ENCODE measurements at places on chromosomes 6 and 20.

DNA sequence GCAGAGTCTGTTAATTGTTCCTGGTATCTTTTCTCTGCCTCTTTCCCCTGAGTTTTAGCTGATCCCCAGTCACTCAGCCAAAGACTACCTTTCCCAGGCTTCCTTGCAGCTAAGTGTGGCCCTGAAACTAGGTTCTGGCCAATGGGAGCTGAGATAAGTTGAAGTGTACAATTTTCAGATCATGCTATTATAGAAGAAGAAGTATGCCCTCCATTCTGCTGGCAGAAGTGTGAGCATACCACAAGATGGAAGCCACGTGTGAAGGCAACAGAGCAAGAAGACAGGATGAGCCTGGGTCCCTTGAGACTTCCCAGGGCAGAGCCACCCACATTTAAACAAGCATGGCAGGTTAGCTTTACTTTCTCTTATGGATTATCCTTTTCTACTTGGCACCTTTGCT, 273.2 kb downstream of the HIVEP2 start:
- DNase-seq, result no peak

DNA sequence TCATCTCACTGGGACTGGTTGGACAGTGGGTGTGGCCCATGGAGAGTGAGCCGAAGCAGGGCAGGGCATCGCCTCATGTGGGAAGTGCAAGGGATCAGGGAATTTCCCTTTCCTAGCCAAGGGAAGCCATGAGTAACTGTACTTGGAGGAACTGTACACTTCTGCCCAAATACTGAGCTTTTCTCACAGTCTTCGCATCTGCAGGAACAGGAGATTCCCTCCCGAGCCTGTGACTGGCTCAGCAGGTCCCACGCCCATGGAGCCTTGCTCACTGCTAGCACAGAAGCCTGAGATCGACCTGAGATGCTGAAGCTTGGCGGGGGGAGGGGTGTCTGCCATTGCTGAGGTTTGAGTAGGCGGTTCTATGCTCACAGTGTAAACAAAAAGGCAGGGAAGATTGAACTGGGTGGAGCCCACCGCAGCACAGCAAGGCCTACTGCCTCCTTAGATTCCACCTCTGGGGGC, 10.4 kb upstream of the CALHM5 start:
- DNase-seq, result no peak

DNA sequence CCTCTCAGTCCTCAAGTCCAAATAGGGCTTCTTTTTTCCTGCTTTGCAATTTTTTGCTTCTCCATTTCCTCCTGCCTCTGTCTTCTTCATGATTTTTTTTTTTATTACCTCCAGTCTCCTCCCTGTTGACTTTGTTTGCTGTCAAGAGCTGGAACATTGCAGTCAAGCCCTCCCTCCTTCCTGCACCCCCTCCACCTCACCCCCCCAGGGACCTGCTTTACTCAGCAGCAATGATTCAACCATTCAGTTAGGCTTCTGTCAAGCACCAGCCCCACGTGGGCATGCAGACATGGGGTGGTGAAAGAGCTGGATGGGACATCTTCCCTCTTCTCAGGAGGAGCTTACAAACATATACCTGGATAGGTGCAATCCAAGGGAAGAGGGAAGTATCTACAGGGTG, 142.4 kb downstream of the LRFN2 start:
- no peak for DNase-seq

- no peak for DNase-seq
These were observed 38.9 kb downstream of the ORC3 start for GRCh38 chr6:87628881-87629280.

GRCh38 chr6:140809694-140810101, 1323.0 kb upstream of the GJE1 start:
- no peak for DNase-seq

DNA sequence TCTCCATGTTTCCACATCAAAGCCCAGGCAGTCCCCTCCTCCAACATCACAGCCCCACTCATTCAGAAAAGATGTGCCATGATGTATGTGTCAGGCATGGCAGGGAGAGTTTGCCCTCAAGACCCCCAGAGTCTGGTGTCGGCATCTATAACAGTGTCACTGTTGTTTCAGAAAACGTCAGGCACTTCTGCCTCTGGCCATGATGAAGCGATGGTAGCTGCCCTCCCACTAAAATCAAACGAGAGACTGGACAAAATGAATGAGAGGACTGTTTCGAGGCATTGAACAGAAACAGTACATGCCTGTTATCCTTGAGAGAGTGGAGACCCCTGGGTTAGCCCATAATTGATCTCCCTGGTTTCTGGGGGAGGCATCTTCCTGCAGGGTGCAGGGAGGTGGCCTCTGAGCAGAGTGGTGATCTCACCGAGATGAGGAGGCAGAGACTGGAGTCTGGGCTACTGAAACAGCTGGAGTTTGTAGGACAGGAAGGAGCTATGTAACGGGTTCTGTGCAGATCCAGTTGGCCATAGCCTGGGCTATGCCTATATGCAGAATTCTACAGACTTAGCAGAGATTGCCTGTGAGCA, 144.5 kb downstream of the SYCP2 start:
- no peak for DNase-seq

DNA sequence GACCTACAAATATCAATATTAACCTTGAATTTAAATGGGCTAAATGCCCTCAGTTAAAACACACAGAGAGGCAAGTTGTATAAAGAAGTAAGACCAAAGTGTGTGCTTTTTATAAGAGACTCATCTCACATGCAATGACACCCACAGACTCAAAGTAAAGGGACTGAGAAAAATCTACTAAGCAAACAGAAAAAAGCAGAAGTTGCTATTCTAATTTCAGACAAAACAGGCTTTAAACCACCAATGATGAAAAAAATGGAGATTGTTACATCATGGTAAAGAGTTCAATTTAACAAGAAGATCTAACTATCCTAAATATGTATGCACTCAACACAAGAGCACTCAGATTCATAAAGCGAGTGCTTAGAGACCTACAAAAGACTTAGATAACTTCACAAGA, 741.9 kb upstream of the MARCKS start:
- no peak for DNase-seq

GRCh38 chr6:127317388-127318128, 25.9 kb downstream of the ECHDC1 start:
- DNase-seq, result no peak

DNA sequence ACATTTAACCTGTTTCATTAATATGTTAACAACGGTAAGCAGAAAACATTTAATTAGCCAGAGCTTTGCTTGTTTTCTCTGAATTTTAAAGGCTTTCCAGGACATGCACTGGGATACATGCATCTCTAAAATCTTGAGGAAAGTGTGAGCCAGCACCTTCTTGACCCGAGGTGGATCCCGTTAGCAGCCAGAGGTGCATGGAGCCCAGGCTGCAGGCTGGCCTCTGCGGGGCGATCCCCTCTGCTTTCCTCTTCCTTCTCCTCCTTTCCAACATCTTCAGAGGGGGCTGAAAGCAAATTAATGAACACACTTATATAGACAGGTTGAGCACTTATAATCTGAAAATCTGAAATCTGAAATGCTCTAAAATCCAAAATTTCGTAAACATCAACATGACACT, 128.7 kb upstream of the CST7 start:
- DNase-seq, result no peak

GRCh38 chr6:373773-374724, 17.5 kb upstream of the IRF4 start:
- DNase-seq, result no peak

GRCh38 chr6:71029555-71029954, 72.7 kb upstream of the B3GAT2 start:
- no peak for DNase-seq

GRCh38 chr6:158575550-158575949, 15.7 kb downstream of the TMEM181 start:
- no peak for DNase-seq

DNA sequence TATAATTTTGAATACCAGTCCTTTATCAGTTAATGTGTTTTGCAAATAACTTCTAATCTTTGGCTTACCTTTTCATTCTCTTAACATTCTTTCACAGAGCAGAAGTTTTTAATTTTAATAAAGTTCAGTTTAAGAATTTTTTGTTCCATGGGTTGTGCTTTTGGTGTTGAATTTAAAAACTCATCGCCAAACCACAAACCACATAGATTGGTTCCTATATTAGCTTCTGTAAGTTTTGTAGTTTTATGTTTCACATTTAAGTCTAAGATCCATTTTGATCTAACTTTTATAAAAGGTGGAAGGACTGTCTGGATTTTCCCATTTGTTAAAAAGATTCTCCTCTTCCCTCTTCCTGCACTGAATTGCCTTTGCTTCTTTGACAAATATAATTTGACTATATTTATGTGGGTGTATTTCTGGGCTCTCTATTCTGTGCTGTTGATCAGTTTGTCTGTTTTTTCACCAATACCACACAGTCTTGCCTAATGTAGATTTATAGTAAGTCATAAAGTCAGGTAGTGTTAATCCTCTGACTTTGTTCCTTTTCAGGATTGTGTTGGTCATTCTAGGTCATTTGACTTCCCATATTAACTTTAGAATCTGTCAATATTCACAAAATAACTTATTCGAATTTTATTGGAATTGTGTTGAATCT, 17.5 kb upstream of the SDCBP2 start:
- no peak for DNase-seq

- DNase-seq, result no peak
These were observed 5.1 kb upstream of the CALHM6 start for GRCh38 chr6:116456106-116456505.

DNA sequence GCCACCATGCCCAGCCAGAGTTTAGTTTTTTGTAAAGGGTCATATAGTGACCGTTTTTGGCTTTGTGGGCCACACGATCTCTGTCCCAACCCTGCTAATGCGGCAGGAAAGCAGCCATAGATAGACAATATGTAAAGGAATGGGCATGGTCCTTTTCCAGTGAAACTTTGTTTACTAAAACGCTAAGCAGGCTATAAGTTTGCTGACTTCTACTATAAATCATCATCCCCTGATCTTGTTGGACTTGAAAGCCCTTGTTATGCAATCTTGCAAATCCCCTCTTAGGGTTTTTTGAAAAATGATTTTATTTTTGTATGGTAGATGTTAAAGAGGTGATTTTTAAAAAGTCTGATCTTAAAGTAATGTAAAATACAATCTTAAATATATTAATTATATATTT, 63.6 kb downstream of the CBFA2T2 start:
- no peak for DNase-seq

DNA sequence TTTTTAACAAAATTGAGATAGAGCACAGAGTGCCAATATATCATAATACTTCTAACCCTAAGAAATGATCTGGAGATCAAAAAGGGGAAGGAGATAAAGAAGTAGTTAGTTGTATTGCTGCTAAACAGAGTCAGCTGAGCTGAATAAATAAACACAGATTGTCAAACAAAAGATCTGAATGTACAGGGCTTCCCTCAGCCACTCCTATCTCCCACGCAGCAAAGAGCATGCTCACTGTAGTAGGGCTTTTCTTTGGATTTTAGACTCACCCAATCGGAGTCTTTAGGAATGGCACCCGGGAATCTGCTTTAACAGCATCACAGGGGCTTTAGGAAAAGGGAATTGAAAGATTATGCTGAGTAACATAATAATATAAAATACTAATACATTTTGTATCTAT, 222.2 kb upstream of the STXBP5 start:
- DNase-seq, result no peak

DNA sequence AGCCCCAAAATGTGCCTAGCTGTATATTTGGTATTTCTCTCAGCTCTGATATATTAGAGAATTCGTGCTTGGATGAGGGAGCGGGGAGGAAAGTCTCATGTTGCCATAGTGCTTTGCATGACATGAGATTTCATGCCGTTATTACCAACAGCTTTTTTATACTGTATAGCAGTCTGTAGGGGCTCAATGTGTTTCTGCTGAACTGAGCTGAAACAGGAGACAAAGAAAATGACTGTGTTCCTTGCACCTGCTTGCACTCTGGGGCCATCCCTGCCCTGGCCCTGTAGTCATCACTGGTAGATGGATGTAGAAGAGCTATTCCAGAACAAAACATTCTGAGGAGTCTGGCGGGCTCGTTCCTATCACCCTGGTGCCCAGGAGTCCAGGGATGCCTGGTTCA, 128.0 kb upstream of the SASH1 start:
- no peak for DNase-seq

GRCh38 chr6:126077810-126078776, 91.8 kb downstream of the TRMT11 start:
- DNase-seq, result no peak

DNA sequence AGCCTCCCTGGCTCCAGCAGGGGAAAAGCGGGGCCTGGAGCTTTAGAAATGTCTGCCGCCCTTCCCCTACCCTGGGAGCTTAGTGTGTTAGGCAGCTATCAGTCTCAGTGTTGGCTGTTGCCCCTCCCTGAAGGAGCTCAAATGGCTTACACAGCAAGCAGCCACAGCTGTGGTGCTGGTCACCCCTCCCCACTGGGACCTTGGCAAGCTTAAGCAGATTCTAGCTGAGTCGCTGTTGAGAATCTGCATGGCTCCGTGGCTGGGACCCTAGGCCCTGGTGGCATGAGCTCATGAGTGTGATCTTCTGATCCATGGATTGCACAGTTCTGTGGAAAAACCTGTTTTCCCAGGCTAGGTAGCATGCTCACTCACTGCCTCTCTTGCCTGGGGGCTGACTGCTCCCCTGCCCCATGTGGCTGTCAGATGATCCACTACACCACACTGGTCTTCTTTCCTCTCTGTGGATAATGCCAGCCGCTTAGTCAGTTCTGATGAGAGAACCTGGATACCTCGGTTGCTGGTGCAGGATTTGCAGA, 714.0 kb downstream of the MAFB start:
- no peak for DNase-seq

GRCh38 chr6:81144346-81144745, 608.1 kb downstream of the TENT5A start:
- no peak for DNase-seq

DNA sequence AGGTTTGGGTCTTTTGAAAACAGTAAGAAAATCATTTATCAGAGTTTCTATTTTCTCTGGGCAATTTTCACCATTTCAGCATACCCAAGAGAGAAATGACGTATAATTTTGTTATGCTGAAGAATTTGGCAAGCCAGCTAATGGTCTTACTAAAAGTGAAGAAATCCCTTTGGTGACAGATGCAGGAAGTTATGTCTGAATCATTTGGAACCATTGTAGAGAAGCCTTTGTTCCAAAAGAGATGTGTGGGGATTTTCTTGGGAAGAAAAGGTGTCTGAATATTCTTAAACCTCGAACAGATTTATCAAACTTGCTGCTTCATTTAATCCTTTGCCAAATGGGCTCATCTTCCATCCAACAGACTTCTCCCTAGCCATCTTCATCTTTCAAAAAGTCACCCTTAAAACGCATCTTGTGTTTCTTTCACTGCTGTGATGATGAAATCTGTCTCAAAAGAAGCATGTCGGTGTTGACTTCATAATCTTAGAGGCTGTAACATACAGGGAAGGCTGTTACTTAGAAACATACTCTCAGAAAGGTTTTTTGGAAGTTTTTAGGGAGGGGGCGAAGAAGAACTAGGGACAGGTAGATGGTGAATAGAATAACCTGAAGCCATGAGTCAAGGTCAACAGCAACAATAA, 39.5 kb downstream of the CITED2 start:
- no peak for DNase-seq

- DNase-seq, result no peak
These were observed 129.5 kb upstream of the SGK1 start for GRCh38 chr6:134447423-134447822.

- DNase-seq, result no peak
These were observed 36.4 kb downstream of the RIPOR3 start for GRCh38 chr20:50654904-50655303.

- no peak for DNase-seq
These were observed 79.5 kb upstream of the PAK5 start for GRCh38 chr20:9918348-9918747.

- no peak for DNase-seq
These were observed 47.0 kb downstream of the PRL start for GRCh38 chr6:22249711-22250350.

Data from stimulated activated CD4-positive, alpha-beta T cell treated with anti-CD3 and anti-CD28 coated beads, TNF-alpha, amount 100 ng/mL, for 48 hours (primary cell).